Hematopoietic multipotent progenitor cell (in vitro differentiated cells): ENCODE measurements at places on chromosomes 1 and 21. TPM values are rescaled to one million over a fixed set of nuclear protein-coding genes. Genes with fewer than 3 reads are reported as not detected.

CD1E gene
- not detected for total RNA-seq

RCSD1 gene
- 218 TPM for total RNA-seq

CHIA gene
- not detected for total RNA-seq

FCRL6 gene
- total RNA-seq = under 0.01 TPM

MED8 gene
- total RNA-seq = 21.3 TPM

LCE1C gene
- total RNA-seq = not detected

ADORA3 gene
- 0.54 TPM for total RNA-seq

CLEC20A gene
- total RNA-seq = 0.54 TPM

C1orf115 gene
- 1.1 TPM for total RNA-seq

C1orf226 gene
- total RNA-seq = 0.27 TPM

HRNR gene
- total RNA-seq = under 0.01 TPM

LRRIQ3 gene
- total RNA-seq = 0.27 TPM

SAMD13 gene
- total RNA-seq = 5.7 TPM

SV2A gene
- total RNA-seq = 30.2 TPM

SPRR2F gene
- not detected for total RNA-seq

A3GALT2 gene
- total RNA-seq = not detected

PODN gene
- total RNA-seq = not detected

ASB17 gene
- not detected for total RNA-seq

SMPDL3B gene
- total RNA-seq = 9.7 TPM

- DNase-seq = no peak
Measured at GRCh38 chr1:71116729-71117128, 35.9 kb upstream of the ZRANB2 start.

DNA sequence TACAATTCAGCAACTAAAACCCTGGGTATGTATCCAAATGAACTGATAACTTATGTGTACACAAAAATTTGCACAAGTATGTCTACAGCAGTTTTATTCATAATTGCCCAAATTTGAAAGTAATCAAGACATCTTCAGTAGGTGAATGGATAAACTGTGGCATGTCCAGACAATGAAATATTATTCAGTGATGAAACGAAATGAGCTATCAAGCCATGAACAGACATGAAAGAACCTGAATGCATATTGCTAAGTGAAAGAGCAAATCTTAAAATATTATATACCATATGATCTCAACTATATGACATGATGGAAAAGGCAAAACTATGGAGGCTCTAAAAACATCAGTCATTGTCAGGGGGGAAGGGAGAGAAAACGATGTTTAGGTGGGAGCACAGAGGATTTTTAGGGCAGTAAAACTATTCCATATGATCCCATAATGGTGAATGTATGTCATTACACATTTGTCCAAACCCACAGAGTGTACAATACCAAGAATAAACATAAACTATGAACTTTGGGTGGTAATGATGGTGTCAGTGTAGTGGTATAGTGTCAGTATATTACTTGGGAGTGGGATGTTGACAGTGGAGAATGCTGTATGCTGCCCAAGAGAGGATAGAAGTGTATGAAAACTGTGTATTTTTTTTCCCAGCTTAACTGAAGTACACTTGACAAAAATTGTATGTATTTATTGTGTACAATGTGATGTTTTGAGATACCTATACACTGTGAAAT lies 92.8 kb upstream of the PPP2R5A start:
- DNase-seq = no peak

GRCh38 chr1:157523774-157524493 lies 28.4 kb downstream of the FCRL5 start:
- no peak for DNase-seq

- DNase-seq = no peak
Measured at GRCh38 chr1:243378669-243379068, 122.8 kb downstream of the SDCCAG8 start.

GRCh38 chr21:37945036-37945435 lies 28.8 kb upstream of the KCNJ6 start:
- no peak for DNase-seq

- no peak for DNase-seq
Measured at GRCh38 chr1:19877821-19878636, 4.2 kb upstream of the OTUD3 start.

- no peak for DNase-seq
Measured at GRCh38 chr21:27586326-27586725, 619.4 kb upstream of the ADAMTS5 start.

DNA sequence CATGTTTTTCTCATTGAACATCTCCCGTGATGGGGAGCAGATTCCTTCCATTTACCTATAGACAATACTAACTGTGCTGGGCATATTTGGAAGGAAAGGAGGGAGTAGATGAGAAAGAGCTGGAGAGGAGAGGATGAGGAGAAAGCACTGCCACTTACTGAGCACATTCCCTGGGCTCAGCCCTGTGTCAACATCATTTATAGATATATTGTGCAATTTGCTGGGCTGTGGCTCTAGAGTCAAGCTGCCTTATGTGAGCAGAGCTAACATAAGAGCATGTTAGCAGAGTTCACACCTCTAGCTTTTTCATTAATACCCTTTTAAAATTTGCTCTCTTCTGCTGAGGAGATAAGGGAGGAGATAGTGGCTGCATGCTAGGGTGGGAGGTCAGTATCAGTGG lies 22.3 kb upstream of the CD53 start:
- no peak for DNase-seq

GRCh38 chr1:157363660-157364140 lies 188.6 kb downstream of the FCRL5 start:
- DNase-seq = no peak

GRCh38 chr21:20875742-20876141 lies 122.5 kb upstream of the NCAM2 start:
- DNase-seq = no peak

DNA sequence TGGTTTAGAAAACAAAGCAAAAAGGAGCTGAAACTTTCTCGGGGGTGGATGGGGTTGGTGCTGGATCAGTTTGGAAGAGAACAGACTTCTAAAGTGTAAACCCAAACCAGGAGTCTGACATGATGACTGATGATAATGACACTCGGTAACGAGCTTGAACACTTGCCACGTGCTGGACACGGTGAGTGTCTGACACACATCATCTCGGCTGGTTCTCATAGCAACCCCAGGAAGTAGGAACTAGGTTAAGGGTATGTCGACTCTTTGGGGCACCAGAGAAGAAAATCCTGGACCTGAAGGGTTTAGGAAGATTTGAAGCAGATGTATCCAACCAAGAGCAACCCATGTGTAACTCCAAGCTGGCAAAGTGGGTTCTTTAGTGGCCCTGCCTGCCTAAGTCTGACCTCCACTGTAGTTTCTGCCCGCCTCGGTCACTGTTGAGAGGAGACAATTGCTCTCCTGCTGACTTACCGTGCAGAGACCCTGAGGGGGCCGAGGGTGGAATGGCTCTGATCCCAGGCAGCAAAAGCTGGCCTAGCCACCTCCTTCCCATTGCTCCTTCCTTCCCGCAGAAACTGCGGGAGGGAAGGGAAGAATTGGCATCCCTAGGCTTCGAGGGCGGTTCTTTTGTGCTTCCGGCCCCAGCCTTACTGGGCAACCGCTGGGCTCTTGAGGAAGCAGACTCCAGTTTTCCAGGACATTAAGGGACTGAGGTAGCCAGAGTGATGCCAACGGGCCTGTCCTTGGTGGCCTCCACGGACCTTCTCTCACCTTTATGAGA lies 156.0 kb downstream of the TOMM20 start:
- DNase-seq = no peak

DNA sequence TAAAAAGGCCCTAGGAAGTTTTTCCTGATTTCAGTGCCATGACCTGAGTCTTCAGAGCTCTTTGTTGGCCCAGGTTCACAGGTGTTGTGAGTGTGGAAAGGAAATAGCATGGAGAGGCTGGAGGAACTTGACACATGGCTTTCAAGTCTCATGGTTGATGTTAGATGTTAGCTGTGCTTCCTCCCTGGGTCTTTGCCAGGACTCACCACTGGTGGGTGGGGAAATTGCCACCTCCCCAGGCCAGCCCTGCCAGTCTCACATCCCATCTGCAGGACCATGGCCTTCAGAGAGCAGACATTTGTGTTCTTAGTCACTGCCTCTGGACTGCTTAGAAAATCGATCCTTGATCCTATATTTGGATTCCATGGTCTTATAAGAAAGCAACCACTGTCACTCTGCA lies 383.2 kb downstream of the DISC1 start:
- DNase-seq = no peak

GRCh38 chr1:200415789-200416593 lies 6.2 kb upstream of the ZNF281 start:
- no peak for DNase-seq

GRCh38 chr1:202890392-202890791 lies 1.4 kb upstream of the RABIF start:
- no peak for DNase-seq

DNA sequence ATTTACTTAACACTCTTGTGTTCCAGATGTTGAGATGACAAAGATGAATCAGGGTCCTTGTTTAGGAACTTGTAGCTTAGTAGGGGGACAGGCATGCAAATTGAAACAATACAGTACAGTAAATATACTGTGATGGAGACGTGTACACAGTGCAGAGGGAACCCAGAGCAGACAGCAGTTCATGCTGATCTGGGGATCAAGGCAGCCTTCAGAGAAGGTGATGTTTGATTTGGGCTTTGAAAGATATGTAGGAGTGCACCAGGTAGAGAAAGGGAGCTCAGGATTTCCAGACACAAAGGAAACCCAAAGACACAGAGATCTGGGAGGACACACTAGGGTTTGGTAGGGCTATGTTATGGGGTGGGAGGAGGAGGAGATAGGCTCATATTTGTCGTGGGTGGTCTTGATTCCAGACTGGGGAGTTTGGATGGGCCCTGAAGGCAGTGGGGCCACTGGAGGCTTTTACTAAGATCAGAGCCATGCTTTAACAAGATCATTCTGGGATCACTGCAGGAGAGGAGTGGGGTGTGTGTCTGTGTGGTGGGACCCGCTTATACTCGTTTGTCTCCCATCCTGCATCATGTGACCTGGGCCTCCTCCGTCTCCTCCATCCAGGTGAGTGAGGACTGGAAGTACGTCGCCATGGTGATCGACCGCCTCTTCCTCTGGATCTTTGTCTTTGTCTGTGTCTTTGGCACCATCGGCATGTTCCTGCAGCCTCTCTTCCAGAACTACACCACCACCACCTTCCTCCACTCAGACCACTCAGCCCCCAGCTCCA lies 7.8 kb downstream of the CHRNB2 start:
- no peak for DNase-seq

DNA sequence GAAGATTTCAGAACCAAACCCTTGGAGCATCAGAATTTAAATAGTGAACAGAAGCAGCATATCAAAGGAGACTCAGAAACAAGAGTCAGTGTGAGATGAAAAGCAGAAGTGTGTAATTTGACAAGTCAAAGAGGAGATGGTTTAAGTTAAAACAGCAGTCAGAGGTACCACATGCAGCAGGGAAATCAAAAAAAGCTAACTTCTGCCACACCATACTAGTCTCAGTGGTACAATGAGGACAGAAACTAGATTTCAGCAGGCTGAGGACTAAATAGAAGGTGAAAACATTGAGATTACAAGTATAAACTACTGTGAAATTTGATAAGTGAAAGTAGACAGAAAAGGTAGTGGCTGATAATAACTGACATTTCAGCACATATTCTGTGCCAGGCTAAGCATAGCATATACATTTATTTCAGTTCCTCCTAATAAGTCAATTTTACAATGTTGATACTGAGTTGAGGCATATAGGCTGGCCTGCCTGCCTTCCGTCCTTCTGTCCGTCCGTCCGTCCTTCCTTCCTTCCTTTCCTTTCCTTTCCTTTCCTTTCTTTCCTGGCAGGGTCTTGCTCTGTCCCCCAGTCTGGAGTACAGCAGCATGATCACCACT lies 12.6 kb downstream of the SUCO start:
- no peak for DNase-seq

GRCh38 chr1:17538428-17539117 lies 925 bp upstream of the ARHGEF10L start:
- no peak for DNase-seq

- DNase-seq = no peak
Measured at GRCh38 chr21:42735061-42735460, 81.6 kb downstream of the PDE9A start.

DNA sequence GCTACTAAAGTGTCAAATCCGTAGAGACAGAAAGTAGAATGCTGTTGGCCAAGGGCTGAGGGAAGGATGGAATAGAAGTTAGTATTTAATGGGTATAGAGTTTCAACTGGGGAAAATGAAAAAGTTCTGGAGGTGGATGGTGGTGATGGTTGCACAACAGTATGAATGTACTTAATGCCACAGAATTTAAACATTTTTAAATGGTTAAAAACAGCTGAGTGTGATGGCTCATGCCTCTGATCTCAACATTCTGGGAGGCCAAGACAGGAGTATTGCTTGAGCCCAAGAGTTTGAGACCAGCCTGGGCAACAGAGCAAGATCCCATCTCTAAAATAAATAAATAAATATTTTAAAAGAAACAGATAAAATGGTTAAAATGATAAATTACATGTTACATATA lies 44.5 kb downstream of the PIK3R3 start:
- DNase-seq = no peak

DNA sequence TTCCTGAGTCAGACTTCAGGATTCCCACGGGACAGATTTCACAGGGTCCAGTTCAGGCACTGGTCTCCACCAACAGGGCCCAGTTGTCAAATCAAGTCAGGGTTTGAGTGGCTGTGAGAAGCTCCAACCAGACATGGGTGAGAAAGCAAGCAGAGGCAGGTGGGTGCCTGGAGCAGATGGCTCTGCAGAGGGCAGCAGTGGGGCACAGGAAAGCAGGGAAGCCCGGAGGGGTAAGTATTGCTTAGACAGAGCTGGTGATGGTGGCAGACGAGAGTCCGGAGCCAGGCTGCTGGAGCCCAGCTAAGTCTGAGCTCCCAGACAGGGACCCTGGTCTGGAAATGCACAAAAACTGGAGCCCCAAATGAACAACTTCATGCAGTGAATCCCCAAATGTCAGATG lies 40.4 kb downstream of the RIMS3 start:
- DNase-seq = no peak

- DNase-seq = no peak
Measured at GRCh38 chr21:42097274-42097673, 26.2 kb downstream of the UMODL1 start.

- DNase-seq = no peak
Measured at GRCh38 chr1:245871915-245872314, 635.2 kb downstream of the SMYD3 start.

DNA sequence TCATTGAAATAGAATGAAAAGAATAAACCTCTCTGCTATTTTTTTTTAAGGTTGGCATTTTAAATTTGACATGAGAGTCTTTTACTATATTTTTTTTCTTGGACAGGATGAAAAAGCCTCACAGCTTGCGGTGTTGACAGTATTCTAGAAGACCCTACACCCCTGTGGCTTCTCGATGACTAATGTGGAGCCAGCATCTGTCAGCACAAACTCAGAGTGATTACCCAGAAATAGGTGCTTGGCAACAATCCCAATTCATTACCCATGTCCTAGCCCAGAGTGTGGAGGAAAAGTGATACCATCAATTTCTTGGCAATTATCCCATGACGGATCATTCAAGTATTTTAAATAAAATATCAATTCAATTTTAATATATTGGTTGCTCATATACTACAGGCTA lies 186.8 kb upstream of the MAP1LC3C start:
- DNase-seq = no peak

GRCh38 chr1:14247666-14248065 lies 350.8 kb upstream of the KAZN start:
- DNase-seq = no peak
